ENCODE measurements at places on chromosomes 1 and 21. TPM values are rescaled to one million over a fixed set of nuclear protein-coding genes. Genes with fewer than 3 reads are reported as not detected.

Gene PTPN22
- total RNA-seq: 0.74 TPM

Gene AXDND1
- not detected for total RNA-seq

Gene SPRR2G
- total RNA-seq: not detected

DNA sequence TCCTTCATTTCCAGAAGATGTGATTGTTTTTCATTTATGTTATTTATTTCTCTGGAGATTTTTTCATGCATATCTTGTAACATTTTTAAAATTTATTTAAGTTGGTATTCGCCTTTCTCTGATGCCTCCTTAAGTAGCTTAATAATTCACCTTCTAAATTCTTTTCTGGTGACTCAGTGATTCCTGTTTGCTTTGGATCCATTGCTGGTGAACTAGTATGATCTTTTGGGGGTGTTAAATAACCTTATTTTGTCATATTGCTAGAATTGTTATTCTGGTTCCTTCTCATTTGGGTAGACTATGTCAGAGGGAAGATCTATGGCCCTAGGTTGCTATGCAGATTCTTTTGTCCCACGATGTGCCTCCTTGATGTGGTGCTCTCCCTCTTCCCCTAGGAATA lies 1347.2 kb upstream of the B3GALT2 start:
- DNase-seq: peak; percentile 13

- DNase-seq: no peak
Observed at GRCh38 chr1:89556726-89557444, 32.3 kb downstream of the LRRC8B start.

DNA sequence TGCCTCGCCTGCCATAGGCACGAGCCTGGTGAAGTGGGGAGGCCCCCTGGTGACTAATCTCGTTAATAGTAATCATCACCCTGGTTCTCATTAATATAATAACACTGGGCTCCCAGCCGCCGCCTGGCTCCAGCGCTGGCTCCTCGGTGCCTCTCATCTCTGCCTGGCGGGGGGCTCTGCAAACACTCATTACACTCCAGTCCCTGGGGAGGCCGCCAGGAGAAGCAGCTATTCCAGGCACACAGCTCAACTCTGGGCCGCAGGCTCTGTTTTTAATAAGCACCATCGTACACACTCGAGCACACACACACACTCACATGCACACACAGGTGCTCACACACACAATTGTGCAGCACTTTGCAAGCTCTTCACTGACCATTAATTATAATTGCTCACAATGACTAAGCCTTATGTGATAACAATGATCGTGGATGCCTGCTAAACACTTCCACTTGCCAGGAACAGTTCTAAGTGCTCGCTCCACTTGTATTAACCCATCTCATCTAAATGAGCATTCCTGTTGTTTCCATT lies 52.2 kb downstream of the SDC3 start:
- DNase-seq: no peak

GRCh38 chr1:244344001-244344400 lies 107.7 kb downstream of the ADSS2 start:
- DNase-seq: no peak

DNA sequence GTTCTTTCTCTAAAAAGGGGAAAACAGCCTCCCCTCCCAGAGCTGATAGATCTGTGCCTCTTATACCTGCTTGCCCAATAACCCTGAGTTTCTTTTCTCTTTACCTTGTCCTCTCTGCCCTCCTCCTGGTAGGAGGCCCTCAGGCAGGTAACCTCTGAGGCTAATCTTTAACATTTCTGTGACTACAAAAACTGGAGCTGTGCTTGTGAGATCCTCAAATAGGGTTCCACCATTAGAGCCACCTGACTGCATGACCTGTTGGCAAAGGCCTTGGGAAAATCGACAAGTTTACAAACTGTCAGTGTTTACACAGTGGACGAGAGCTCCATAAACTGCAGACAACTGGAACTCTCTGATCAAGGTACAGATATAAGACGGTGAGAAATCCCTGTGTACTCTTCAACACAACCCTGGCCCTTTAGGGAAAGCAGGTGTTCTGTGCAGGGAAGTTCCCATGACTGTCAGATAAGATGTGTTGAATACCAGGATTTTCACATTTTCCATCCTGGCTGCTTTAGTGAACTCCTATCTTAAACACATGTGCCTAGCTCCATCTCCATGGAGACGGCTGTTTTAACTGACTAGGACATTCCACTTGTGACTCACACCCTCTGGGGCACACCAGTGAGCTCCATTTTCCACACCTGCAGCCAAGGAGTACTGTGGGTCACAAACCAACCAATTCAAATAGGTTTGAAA lies 38.3 kb downstream of the ECE1 start:
- peak; percentile 84 for DNase-seq

GRCh38 chr1:94063379-94063778 lies 57.6 kb downstream of the ABCA4 start:
- peak; percentile 29 for DNase-seq

GRCh38 chr21:35720208-35720731 lies 340.1 kb downstream of the SETD4 start:
- no peak for DNase-seq

- no peak for DNase-seq
Observed at GRCh38 chr1:184158896-184159681, 107.6 kb downstream of the TSEN15 start.

DNA sequence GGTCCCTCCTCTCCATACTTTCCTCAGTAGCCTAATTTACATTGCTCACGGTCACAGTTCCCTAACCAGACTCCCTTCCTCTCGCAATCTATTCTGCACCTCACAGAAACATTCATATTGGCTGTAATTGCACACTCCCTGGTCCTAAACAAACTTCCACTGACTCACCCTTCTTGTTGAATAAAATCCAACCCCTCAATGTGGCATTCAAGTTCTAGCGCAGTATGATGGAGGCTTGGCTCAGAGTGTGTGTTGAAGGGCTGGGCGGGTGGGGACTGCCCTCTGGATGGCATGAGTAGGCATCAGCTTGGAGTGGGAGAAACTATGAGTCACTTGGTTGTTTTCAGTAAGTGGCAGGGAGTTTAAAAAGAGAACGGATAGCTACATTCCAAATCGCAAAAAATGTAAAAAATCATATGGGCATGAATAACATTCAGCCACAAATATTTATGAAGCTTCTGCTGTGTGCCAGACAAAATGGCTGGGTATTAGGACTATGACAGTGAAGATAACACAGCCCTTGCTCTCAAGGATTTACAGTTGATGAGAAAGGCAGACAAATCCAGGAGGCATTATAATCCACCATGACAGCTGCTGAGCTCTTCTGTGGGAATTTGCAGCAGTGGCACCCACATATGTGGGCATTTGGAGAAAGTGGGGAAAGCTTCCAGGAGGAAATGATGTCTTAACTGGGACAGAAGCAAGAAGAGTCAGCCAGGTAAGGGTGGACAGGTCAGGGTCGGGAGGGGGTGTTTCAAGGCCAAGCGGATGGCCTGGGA lies 42.2 kb upstream of the LYST start:
- peak; percentile 97 for DNase-seq

DNA sequence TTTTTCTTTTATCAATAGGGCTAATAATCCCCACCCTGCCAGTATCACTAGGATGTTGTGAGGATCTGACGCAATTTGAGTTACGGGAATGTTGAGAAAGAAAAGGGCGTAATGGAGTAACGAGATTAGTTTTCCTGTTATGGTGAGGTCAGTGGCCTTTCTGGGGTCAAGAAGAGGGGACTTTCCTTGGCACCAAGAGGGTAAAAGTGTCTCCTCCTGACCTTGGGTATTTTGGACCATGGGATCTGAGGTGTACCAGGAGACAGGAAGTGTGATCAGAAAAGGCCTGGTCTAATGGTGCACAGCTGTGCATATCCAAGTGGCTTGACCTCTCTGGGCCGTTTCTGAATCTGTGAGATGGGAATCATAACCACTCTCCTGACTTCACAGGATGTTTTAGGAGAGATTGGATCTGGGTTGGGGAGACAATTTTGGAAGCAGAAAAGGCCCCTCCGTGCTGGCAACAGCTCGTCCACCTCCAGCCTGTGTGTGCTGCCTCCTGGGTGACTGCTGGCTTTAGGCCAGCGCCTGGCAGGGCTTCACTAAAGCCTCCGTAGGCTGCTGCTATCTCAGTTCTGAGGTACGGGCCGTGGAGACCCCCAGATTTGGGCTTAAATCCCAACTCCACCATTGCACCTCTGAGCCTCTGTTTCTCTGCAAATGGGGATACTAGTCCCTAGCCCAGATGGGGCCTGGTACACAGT lies 37.1 kb downstream of the ALPL start:
- DNase-seq: no peak

- DNase-seq: peak; percentile 74
Observed at GRCh38 chr21:16330082-16330907, 600.5 kb downstream of the USP25 start.

GRCh38 chr1:56065729-56066128 lies 513.6 kb downstream of the PLPP3 start:
- DNase-seq: peak; percentile 62

GRCh38 chr1:73516451-73516850 lies 681.5 kb downstream of the LRRIQ3 start:
- DNase-seq: no peak

GRCh38 chr1:178533121-178533946 lies 20.4 kb downstream of the TEX35 start:
- no peak for DNase-seq

- no peak for DNase-seq
Observed at GRCh38 chr1:186463511-186463910, 2.6 kb upstream of the PDC start.

DNA sequence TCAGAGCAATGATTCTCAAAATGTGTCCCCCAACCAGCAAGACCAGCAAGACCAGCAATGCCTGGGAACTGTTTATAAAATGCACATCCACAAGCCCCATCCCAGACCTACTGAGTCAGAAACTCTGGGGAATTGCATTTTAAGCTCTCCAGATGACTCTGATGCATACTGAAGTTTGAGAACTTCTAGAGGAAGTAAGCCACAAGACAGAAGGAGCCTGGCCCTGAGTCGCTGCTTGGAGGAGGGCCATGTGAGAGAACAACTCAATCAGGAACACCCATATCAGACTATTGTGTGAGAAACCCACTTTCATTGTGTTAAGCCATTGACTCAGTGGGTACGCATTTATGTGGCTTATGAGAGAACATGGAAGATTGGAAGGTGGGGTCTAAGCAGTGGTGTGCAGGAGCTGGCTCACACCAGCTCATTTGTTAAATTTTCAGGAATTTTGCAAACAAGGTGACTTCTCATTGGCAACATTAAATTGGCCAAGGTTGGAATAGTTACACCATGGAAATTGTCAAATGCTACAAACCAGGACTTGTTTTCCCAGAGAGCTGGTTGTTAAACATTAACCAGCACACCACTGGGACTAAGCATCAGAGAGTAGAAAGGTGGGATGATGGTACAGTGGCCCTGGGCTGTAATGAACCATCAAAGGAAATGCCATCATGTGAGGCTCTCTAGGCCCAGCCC lies 38.9 kb downstream of the ATP1A1 start:
- DNase-seq: no peak

- no peak for DNase-seq
Observed at GRCh38 chr1:53979712-53980450, 33.7 kb downstream of the LRRC42 start.

GRCh38 chr1:6547301-6547700 lies 7.0 kb downstream of the NOL9 start:
- DNase-seq: no peak

DNA sequence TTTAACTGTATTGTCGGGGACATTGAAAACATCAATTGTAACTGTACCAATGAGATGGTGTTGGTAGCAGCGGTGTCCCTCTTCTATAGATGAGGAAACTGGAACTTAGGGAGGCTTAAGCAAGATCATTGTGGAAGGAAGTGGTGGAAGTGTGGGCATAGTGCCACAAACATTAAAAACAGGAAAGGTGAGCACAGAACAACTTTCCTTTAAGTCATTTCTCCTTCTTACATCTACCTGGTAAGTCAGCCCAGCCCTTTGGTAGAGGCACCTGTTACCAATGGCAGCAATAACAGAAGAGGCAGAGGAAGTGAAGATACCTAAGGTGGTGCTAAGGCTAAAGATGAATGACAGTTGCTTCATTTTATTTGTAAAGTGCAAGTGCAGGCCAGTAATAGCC lies 12.0 kb upstream of the CTSS start:
- DNase-seq: no peak

DNA sequence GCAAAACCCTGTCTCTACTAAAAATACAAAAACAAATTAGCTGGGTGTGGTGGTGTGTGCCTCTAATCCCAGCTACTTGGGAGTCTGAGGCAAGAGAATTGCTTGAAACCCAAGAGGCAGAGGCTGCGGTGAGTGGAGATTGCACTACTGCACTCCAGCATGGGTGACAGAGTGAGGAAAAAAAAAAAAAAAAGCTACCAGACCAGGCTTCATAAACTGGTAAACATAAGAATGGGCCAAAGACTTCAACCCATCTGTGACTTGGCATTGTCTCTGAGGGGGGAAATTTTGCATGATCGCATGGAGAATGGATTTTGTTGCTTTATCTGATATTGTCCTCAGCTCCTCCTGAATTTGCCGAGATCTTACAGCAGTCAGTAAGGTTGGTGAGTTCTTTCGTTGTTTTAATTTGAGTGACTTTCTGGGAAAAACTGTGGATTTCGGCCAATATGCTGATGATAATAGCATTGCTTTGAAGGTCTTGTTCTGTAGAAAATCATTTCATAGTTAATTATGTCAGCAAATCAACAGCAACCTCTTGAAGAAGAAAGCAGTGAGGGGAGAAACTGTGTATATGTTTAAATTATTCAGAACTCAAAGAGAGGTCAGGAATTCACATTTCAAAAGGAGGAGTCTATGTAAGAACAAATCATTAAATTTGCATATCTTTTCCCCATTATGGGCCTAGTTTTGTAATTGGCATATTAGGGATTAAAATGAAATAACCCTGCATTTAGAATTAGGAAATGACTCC lies 13.1 kb downstream of the FGGY start:
- DNase-seq: no peak

DNA sequence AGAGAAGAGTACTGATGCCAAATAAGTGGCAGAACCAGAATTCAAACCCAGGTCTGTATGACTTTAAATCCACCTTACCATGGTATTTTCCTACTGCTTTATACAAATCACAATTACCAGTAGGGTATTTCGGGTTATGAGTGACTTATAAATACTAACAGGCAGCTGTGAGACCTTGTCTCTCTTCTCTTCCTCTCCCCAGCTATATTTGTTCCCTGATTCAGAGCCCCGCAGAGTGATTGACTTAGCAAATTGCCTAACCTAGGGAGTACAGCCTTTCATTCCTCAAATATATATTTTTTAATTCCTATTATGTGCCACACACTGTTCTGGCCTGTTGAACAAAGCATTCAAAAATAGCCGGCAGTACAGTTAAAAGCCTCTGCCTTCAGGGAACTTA lies 168.0 kb downstream of the CLEC20A start:
- no peak for DNase-seq

DNA sequence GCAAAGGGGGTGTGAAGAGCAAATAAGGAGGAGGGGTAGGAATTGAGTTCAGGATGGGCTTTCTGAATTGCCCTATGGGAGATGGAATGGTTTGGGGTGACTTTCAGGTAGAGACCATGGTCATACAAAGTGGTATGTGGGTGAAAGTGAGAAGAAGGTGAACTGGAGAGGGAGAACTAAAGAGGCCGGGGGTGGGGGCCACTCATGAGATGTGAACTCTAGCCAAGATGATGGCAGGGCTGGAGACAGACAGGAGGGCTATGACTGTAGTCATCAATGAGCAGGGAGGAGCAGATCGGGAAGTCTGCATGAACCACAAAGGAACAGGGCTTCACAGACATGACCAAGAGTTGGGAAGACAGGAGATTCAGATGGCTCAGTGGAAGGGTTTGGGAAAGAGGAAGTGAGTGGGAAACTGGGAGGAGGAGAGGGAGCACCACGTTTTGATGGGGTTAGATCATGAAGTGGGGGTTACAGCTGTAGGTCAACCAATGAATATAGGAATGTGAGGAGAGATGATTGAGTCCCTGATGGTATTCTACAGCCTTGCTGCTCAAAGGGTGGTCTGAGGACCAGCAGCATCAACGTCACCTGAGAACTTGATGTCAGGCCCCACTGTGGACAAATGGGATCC lies 20.7 kb upstream of the LRRC8D start:
- no peak for DNase-seq

Data from A172 (cell line).